Upper lobe of left lung (tissue), 6 donors: ENCODE measurements at places on chromosomes 7 and 10. TPM values are rescaled to one million over a fixed set of nuclear protein-coding genes. Genes with fewer than 3 reads are reported as not detected.

- DNase-seq: no peak
These were observed 108.1 kb downstream of the GPR26 start for GRCh38 chr10:123774132-123774742.

The GRID1 gene
- 2.3 TPM for total RNA-seq

DNA sequence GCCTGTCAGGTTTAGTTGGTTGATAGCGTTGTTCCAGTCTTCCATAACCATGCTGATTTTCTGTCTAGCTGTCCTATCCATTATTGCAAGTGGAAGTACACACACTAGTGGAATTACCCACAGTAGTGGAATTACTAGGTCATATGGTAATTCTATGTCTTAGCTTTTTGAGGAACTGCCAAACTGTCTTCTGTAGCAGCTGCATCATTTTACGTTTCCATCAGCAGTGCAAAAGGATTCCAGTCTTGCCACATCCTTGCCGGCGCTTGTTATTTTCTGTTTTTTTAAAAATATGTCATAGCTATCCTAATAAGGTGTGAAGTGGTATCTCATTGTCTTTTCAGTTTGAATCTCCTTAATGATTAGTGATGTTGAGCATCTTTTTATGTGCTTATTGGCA is 17.2 kb upstream of the RHBDD2 start:
- DNase-seq: no peak

The PLPP4 gene
- not detected for total RNA-seq

GRCh38 chr10:106189292-106189691 is 975.2 kb downstream of the SORCS1 start:
- no peak for DNase-seq

DNA sequence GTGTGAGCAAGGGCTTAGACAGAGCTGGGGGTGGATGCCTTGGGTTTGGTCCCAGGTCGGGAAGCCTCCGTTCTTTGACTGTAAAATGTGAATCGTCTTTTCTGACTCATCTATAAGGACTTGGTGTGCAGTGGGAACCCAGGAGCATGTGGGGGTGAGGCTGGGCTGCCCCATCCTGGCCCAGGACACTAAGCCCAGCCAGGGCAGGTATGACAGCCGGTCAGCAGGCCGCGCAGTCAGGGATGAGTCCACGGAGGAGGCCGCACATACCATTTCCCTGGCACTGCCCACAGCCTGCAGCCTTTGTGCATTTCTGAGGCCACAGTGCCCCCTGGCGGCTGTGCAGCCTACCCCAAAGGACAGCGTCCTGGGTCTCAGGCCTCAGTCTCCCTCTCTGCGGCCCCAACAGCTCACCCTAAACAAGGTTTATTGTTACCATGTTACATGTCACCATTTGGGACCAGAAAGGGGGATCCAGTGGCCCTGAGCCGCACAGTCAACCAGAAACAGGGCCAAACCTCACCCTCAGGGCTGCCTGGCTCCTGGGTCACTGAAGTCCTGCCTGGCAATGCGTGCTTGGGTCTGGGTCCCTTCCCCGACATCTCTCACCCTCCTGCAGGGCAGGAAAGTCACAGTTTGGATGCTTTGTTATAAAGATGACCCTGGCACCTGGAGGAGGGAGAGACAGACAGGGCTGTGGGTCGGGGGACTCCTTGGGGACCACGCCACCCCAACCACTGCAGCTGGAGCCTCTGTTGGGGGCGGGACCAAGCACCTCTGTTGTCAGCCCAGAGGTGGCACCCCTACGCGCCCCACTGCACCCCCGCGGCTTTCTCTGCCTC is 14.4 kb upstream of the SH2B2 start:
- peak; percentile 88 for DNase-seq

DNA sequence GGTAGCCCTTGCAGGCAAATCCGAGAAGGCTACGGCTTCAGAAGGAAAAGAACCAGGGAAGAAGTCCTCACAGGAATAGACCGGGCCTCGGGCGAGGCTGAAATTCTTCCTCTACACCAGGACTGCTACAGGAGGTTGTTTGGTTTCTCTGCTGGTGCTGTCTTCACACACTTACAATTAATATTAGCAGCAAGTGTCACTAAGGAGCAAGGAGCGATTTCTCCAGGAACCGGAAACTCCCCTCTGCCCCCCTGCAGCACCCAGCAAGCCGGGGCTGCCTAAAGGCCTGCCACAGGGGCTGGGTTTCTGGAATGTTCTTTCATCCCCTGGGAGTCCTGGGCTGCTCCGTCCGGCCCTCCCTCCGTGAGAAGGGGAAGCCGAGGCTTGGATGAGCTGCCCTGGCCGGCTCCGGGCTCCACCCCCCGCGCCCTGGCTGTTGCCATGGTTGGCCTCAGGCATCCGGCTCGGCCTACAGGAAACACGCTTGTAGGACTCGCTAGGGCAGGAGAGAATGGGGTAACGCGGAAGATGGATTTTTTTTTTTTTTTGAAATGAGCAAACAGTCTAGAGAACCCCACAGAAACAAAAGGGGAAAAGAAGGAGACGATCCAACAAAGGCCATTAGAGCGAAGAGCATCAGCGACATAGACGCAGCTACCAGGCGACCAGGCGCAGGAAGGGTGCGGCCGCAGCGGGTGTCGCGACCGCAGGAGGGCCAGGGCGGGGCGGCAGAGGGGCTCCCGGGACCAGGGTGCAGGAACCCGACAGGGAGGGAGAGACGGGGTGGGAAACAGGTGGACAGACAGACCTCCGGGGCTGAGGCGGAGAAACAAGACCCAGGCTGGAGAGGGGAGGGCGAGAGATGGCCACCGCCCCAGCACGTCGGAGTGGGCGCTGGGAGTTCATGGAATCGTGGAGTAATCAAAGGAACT is 33.0 kb downstream of the EN2 start:
- peak; percentile 49 for DNase-seq

DNA sequence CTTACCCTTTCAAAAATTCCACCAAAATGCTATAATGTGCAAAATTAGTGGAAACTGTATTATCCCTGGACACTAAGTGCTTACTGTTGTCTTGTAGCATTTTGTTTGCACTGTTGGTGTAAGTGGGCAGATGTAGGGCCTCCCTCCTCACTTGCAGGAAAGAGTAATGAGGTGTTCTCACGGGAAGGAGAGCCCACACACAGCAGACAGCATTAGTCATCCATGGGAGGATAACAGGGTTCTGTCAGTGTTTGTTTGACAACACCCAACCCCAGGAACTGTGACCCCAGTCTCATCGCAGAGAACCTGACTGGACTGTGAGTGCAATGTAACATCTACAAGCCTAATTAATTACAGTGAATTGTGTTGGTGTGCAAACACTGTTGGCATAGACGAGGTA is 58.7 kb upstream of the VSTM2A start:
- no peak for DNase-seq

DNA sequence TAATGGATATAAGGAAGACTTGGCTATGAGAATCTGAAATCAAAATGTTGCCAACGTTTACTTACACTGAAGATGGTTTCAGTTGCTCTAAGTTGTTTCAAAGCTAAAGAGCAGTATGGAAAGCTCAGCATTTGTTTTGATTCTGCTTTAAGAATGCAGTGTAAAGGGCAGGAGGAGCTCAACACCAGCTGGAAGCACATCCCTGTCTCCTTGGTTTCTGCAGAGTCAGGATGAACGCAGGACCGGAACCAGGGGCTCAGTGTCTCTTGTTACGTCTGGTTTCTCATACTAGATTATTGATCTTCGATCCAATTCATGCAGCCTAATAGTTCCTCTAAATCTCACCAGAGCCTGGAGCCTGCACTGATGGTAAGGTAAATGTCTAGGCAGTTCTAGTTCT is 24.1 kb downstream of the ZRANB1 start:
- DNase-seq: no peak

DNA sequence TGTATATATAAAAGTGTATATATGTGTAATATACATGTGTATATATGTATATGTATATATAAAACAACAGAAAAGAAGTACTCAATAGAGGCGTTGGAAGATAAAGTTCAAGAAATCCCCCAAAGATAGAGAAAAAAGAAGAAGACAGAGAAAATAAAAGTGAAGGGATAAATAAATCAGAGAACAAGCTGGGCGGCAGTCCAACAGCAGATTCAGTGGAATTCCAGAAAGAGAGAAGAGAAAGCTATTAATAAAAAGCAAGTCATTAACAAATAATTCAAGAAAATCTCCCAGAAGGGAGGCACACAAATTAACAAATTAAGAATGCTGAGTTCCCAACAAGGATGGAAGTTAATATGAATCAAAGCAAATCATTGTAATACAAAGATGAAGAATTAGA is 59.3 kb upstream of the RNF148 start:
- DNase-seq: no peak

DNA sequence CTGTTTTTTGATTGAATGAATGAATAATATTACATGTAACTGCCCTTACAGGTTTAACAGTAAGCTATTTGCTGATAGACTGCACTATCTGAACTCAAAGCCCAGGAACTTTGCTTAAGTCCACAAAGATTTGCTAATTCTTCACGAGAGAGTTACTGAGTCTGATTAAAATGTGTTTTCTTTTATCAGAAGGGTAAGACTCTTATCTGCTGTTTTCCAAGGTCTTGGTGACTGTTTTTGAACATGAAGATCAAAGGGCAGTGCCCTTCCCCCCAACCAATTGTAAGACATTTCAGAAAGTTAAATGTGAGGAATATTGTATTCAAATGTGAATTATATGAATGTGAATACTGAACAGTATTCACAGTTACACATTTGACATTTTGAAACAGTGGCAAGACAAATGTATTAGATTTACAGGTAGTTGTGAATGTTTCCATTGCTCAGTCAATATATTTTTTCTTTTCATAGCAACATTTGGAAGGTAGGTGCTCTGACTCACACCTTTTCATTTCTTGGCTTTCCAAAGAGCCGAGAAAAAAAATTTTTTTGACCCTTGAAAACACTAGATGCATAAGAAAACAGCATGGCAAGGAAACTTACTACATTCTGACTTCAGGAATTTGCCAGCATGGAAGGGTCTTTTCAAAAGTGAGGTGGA is 62.7 kb downstream of the DKK1 start:
- DNase-seq: no peak

GRCh38 chr7:30145426-30145970 is 10.7 kb downstream of the MTURN start:
- DNase-seq: no peak

DNA sequence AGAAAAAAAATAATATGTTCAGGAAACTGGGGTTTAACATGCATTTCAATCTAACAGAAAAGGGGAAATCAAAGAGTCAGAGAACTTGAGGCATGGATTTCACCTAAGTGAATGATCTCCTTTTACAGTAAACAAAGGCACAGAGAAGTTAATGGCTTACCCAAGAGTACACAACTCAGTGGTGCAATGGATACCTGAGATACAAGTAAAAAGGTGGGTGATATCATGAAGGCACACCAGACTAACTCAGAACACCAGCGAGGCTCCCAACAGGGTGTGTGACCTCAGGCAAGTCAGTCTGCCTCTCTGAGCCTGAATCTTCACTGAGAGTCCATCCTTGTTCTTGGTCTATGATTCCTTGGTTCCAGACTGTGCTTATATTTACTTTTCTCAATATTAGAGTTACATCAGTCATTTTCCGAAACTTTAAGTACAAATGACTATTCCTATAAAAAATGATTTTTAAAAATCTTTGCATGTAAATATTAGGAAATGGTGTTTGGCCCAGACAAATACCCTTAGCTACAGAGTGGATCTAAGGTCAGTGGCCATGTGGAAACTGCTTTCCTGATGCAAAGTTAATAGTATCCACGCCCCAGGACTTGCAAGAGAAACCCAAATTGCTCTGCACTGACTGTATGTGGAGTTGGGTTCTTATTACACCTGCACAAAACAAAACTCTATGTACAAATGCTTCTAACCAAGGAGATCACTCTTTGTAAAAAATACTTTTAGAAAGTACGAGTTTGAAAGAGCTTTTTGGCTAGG is 282.8 kb upstream of the IMMP2L start:
- DNase-seq: no peak

DNA sequence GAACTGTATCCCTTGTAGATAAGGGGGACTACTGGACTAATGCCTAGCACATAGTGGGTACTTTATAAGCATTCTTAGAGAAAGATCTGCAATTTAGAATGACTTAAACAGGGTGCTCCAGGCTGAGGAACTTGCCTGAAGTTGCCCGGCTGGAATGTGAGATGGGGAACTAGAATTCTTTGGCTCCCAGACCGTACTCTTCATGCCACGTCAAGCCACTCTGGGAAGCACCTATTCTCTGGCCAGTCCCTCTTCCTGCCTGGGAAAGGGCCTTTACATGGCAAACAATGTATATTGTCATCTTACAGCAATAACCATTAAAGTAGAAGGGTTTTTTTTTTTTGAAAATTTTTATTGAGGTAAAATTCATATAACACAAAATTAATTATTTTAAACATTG is 34.5 kb downstream of the ATXN7L1 start:
- DNase-seq: no peak

The FFAR4 gene
- total RNA-seq: 6.7 TPM

The PGAM1 gene
- 127 TPM for total RNA-seq

- no peak for DNase-seq
These were observed 130.7 kb downstream of the DGKI start for GRCh38 chr7:137716061-137716460.

DNA sequence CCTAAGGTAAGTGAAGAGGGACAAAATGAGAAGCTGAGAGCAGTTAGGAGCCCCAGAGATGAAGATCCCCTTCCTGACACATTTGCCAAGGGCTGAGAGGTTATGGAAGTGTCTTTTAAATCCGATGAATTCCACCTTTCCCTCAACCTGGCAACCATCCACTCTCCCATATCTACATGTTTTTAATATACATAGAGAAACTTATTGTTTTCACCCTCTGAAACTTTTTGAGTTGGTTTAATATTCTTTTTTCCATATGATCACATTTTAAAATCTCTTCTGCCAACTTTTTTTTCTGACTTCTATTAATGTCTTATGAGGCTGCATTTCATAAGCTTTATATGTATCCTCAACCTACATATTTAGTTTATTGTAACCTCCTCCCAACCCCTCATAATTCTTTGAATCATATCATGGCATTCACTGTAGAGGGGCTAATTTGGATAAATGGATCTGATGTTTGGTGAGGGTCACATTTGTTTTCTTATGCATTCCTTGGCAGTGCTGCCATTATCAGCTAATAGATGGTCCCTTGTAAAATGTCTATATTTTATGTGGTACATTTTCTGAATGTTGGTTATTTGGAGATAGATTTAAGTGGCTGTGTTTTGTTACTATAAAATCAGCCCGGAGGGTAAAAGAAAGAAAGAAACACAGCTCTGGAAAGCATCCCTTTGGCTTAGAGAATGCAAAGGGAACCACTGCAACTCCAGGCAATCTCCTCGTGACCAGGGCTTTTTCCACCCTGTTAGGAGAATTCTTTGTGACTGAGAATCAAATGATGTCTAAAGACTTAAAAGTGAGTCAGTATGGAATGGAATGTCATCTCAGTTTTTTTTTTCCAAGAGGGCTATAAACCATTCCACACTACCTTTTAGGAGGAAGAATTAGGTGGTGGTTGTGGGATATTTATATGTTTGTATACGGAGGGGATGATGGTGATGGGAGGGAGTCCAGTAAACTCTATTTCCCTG is 334.4 kb downstream of the SUGCT start:
- no peak for DNase-seq

The LLCFC1 gene
- total RNA-seq: not detected

GRCh38 chr10:51204701-51205100 is 130.4 kb downstream of the PRKG1 start:
- DNase-seq: no peak

DNA sequence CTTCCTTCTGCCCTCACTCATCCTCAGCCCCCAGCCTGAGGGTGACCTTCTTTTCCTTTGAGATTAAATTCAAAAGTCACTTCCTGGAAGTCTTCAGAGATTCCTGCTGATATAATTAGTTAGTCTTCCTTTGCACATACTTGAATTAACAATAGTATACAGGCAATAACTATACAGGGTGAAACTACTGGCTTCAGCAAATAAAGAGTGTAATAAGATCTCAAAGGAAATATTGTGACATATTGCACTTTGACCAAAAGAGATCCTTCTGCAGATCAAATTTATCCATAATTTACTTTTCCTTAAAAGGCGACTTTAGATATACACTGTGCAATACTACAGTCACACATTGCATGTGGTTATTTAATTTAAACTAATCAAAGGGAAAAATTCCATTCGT is 123.8 kb downstream of the SEMA3A start:
- no peak for DNase-seq
